ENCODE measurements at places on chromosomes 16 and 17.

GRCh38 chr17:75032720-75033280, 14.0 kb downstream of the ATP5PD start:
- DNase-seq, result no peak

DNA sequence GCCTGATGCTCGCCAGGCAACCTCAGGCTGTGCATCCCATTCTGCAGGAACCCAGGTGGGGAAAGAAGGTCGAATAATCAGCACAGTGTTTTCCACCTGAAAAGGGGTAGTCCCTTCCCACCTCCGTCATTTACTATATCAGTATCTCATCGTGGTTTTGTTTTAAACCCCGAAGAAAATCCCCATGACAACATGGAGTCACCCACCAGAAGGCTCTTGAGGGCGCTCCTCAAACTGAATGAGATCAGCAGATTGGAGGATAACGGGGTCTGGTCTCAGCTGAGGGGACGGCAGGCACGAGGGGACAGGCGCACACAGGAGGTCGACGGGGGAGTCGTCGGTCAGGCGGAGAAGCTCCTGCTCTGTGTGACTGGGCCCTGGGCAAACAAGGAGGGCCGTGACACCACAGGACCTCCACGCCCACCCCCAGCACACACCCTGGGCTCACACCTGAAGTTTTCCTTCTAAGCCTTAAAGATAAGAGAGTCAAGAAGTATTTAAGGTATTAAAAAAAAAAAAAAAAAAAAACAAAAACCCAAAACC, 44.2 kb downstream of the MARF1 start:
- DNase-seq, result no peak

DNA sequence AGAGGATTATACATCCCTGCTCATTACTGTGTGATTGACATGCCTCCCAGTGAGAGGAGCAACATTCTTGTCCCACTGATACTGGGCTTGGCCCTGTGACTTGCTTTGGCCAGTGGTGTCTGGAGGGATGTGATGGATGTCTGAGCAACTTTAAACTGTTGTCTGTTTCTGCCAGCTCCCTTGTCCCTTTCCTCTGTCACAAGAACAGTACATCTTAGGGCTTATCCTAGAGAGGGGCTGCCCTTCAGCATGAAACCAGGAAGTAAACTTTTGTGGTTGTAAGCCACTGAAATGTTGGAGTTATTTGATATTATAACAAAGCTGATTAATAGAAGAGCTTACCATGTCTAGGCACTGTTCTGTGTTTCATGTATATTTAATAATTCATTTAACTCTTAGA, 82.9 kb upstream of the GPRC5B start:
- peak; percentile 33 for DNase-seq

- DNase-seq, result no peak
Measured at GRCh38 chr17:81685108-81685507, 1.3 kb downstream of the HGS start.

GRCh38 chr17:8318010-8318935, 8.2 kb downstream of the ARHGEF15 start:
- DNase-seq, result no peak

DNA sequence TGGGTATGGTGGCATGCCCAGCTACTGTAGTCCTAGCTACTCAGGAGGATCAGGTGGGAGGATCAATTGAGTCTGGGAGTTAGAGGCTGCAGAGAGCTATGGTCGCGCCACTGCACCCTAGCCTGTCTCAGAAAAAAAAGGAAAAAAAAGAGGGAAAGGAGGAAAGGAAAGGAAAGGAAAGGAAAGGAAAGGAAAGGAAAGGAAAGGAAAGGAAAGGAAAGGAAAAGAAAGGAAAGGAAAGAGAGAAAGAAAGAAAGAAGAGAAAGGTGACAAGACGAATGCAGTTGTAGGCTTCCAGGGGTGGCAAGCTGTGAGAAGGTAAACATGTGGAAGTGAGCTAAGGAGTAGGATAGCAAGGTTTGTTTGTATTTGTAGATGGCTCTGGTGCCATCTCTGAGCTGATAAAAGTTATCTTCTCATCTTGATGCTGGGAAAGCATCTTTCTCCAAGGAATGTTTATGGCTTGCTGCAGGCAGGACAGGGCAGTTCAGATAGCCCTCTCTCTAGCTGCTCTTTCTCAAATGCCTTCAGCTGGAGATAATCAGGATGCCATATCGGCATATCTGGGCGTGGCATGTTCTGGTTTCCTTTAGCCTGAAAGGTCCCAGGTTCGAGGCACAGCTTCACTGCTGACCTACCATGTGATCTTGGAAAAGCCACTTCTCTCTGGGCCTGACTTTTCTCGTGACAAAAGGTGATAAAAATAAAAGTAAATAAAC, 2.8 kb upstream of the NOS2 start:
- DNase-seq, result no peak

GRCh38 chr16:80971819-80972218, 34.9 kb downstream of the CMC2 start:
- no peak for DNase-seq

DNA sequence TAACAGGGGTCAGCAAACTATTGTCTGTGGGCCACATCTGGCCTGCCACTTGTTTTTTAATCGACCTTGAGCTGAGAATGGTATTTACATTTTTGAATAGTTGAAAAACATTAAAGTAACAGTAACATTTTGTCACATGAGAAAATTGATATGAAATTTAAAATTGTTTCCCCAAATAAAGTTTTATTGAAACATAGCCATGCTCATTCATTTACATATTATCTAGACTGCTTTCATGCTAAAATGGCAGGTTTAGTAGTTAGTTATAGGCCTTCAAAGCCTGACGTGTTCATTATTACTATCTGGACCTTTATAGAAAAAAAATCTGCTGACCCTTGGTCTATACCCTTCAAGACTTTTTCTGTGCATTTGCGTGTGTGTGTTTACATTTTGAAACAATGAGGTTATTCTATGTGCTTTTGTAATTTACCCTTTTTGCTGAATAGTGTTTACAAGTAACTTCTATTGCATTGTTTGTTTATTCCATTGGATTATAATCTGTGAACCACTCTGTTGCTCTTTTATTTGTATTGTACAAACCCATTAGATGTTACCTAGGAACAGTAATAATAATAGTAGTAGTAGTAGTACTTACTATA, 37.1 kb downstream of the FTO start:
- no peak for DNase-seq

DNA sequence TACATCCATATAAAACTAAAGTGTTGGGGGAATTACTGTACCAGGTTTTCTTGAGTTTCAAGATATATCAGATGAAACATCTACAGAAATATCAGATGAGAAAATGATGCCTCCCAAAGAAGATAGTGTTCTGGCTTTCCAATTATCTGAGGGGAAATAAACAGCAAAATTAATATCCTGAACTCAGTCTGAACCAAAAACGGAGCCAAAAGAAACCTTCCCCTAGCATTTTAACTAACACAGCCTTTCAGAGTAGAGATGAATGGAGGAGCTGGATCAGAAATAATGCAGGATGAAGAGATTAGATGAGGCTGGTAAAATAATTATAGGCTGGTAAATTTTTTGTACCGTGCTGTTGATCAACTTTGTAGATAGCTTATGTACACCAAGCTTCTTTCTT, 16.2 kb downstream of the ERCC4 start:
- no peak for DNase-seq

DNA sequence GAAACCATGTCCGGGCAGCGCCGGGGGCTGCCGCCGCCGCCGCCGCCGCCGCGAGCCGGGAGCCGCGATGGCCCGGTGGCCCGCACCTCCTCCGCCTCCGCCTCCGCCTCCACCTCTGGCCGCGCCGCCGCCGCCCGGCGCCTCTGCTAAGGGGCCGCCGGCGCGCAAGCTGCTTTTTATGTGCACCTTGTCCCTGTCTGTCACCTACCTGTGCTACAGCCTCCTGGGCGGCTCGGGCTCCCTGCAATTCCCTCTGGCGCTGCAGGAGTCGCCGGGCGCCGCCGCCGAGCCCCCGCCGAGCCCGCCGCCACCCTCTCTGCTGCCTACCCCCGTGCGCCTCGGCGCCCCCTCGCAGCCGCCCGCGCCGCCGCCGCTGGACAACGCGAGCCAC, 587 bp downstream of the HS3ST4 start:
- no peak for DNase-seq

DNA sequence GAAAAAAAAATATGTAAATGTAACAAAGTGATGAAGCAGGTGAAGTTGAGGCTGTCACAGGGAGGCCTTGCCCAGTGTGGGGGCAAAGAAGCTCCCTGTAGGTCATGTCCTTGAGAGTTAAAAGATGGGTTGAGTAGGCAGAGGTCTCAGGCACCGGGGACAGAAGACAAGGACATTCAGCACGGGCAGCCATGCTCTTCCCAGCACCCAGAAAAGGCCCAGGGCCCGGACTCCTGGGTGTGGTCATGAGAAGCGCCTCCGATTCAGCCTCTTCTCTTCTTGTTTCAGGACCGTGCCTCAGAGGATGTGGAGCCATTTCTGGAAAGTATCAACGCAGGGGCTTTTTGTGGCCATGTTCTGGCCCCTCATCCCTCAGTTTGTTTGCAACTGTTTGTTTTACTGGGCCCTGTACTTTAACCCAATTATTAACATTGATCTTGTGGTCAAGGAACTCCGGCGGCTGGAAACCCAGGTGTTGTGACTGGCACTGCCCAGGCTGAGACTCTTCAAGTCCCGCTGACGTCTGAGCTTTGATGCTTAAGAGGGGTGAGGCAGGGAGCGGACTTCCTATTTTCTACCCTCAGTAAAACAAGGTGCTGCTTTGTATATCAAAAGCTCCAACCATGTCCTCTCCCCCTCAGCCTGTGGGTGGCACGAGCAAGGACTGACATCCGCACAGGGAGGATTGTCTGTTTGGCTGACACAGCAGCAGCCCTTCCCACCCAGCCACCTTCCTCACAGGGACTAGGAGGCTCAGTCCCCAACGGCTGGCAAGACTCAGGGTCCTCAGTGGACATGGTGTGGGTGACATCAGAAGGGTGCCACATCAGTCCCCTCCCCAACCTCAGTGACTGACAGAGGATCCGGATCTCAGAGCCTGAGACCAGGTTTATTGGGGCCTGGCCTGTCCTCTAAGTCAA, 26.5 kb downstream of the PLA2G10 start:
- DNase-seq, result no peak

DNA sequence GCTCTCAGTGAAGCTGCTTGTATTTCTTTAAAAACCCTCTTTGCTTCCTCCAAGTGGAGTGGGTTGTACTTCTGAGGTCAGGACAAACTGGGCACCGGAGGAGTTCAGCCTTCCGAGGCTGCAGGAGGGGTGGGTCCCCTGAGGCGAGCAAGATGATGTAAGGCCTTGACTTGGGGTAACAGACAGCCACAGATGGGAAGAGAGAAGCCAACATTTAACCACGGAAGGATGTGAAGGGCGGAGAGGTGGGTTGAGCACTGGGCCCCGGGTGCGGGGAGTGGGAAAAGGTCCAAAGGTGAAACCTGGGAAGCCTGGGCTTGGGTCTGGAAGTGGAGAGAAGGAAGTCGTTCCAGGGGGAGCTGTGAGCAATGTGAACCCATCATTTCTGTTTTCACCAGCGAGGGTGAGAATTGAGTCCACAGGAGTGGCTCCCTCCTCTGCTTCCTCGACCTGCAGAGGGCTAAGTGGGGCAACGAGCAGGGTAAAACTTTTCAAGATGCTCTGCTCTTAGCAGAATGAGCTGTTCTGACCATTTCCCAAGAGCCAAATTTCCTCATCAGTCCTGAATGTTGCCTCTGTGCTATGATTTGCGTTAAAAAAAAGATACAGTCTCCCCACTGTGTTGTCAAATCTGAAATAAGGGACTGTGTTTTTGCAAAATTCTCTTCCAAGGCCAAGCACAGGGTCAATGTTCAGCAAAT, 137.7 kb upstream of the CRHR1 start:
- DNase-seq, result no peak

- no peak for DNase-seq
Measured at GRCh38 chr17:15414532-15415306, 52.7 kb downstream of the CDRT4 start.

DNA sequence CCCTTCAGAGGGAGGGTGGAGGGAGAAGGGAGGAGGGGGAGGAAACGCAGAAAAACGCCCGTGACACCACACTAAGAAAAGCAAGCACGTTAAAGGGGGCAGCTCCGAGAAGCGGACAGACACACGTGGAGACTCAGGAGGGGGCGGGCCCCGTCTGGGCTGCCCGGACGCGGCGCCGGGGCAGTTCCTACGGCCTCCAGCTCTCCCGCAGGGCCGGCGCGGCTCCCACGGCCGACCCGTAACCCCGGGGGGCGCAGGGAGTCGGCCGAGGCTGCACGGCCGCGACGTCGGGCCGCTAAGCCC, 362 bp downstream of the KLHDC4 start:
- peak; percentile 8 for DNase-seq

GRCh38 chr17:58993311-58993710, 113.4 kb downstream of the TRIM37 start:
- DNase-seq, result no peak

GRCh38 chr17:4317610-4318009, 48.9 kb downstream of the UBE2G1 start:
- no peak for DNase-seq

GRCh38 chr16:16093628-16094332, 129.5 kb downstream of the ABCC6 start:
- no peak for DNase-seq

DNA sequence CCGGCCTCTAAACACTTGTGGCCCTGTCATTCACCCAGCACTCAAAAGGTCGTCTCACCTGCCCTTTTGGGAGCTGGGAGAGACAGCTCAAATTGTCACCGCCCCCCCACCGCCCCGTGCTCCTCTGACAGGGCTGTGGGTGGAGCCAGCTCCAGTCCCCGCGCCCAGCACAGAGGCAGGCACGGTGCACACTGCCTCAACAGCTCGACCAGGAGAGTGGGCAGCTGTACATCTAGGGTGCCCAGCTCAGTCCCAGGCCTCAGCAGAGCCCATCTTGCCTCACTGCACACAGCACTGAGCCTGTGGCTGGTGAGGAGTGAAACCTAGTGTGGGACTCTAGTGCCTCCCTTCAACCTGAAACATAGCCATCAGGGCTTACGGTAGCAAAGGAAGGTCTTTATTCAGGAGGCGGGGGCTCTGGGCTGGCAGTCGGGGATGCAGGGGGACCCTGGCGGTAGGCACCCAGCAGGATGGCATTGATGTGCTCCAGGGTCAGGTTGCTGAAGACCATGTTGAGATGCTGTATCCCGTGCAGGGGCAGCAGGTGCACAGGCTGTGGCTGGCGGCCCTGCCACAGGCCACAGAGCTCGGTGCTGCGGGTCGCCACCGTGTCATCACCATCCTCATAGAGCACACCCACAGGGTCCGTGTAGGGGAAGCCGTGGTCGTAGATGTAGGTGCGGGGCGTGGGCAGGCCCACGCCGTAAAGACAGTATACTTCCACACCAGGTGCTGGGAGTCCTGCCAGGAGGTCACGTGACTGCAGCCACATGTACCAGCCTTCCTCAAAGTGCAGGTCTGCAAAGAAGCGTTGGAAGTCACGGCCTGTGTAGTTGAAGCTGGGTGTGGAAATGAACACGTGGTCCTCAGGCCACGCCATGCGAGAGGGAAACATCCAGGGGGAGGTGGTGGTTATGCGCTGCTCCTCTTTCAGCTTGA, 3.1 kb upstream of the PSMB10 start:
- no peak for DNase-seq

DNA sequence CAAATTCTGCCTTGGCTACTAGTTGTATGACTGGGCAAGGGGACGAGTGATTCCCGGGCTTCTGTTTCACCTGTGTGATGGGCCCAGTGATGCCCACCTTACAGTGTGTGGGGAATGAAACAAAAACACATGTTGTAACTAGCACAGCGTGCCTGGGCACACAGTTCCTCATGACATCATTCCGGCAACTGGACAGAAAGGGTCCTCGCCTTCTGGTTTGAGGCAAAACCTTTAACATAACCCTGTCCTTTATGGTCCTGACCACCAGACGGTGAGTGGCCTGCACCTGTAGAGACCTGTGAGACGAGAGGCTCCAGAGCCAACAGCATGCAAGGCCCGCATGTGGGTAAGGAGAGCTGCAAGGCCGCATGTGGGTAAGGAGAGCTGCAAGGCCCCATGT, 7.7 kb upstream of the SLC38A8 start:
- no peak for DNase-seq
